Stimulated activated CD8-positive, alpha-beta memory T cell treated with anti-CD3 and anti-CD28 coated beads, Interleukin-7, amount 100 ng/mL, for 4 hours (primary cell): ENCODE measurements at places on chromosomes 13 and 19.

DNA sequence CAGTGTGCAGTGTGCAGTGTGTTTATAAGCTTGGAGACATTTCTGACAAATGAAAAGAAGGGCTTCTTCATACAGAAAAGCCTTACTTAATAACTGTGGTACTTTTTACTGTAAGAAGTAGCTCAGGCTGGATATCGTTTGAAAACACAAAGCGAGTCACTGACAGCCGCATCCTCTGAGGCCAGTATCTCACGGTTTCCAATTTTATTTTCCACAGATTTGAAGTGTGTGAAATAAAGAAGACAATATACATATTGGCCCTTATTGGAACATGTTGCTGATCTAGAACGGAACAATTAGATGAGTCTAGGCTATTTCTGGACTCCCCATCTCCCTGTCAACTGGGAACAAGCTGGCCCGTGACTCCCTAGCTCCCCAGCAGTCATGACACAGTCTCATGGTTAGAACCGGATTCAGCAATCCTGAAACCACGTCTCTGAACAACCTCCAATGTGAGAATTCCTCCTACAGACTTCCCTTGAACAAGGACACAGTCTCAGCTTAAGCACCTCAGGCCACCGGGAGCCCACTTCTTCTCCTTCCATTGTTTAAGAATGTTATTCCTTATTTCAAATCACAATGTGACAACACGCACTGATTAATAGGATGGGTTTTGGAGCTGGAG lies 484.5 kb downstream of the COG6 start:
- no peak for DNase-seq

- no peak for DNase-seq
Measured at GRCh38 chr13:39768962-39769361, 113.5 kb downstream of the COG6 start.

GRCh38 chr19:48501494-48502349 lies 9.9 kb downstream of the LMTK3 start:
- no peak for DNase-seq

- no peak for DNase-seq
Measured at GRCh38 chr13:51955281-51955771, 55.9 kb downstream of the ATP7B start.

GRCh38 chr13:50244713-50245574 lies 229.7 kb downstream of the KCNRG start:
- peak; percentile 23 for DNase-seq

DNA sequence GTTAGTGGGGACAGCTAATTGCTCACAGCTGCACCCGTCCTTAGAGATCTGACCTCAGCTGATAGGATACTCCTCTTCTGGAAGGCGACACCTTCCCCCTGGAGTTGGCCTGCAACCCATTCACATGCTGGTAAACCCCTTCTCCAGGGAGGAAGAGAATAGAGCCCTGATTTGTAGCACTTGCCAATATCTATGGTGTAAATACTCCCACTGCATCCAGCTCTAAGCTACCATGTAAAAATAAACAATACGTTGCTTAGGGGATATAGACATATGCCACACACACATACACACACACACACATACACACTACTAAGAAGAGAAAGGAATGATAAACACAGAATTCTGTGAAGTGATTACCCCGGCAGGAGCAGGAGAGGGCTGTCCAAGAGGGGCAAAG lies 49.4 kb upstream of the KCTD15 start:
- no peak for DNase-seq

DNA sequence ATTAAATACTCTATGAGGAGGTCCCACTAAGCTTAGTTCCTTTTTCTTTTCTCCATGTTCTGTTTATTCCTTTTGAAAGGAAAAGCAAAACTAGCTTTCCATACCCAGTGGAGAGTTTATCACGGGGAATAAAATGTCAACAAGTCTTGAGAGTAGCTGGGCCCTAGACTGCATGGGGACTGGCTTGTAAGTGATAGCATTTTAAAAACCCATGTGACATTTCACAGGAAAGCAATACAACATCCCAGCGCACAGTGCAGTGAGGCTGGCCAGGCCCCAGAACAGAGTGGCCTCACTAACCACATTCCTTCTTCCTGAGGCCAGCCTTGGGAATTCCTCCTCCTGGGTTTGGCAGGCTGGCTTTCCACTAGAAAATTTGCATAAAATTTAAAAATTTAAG lies 149.8 kb downstream of the DLEU7 start:
- DNase-seq: no peak

GRCh38 chr19:33771384-33772101 lies 25.1 kb upstream of the KCTD15 start:
- peak; percentile 21 for DNase-seq

DNA sequence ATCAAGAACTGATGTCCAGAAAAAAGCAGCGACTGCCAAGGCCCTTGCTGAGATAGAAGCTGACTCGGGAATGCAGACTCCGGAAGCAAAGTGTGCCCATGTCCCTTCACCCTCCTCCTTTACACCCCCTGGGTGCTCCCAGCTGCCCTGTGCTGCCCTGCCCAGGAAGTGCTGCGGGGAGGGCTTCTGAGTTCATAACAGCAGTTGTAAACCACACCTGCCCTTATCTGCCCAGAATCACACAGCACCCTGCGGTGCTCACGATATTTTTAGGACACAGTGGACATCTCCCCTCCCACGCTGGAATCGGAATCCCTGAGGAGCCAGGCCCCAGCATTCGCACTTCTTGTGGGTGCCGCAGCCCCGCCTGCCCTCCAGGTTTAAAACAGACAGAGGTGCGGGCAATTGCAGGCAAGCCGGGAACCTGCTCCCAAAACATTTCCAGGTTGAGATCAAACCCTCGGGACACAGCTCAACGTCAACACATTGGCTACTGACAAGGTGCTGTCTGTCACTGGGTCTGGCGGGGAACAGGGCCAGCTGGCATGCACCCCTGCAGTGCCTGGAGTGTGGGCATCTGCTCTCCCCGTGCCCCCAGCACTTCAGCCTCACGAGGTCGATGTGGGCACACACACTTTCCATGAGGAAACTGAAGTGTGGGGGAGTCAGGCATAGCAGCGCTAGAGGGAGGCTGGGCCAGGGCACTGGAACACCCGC lies 36.8 kb downstream of the RAB20 start:
- no peak for DNase-seq

DNA sequence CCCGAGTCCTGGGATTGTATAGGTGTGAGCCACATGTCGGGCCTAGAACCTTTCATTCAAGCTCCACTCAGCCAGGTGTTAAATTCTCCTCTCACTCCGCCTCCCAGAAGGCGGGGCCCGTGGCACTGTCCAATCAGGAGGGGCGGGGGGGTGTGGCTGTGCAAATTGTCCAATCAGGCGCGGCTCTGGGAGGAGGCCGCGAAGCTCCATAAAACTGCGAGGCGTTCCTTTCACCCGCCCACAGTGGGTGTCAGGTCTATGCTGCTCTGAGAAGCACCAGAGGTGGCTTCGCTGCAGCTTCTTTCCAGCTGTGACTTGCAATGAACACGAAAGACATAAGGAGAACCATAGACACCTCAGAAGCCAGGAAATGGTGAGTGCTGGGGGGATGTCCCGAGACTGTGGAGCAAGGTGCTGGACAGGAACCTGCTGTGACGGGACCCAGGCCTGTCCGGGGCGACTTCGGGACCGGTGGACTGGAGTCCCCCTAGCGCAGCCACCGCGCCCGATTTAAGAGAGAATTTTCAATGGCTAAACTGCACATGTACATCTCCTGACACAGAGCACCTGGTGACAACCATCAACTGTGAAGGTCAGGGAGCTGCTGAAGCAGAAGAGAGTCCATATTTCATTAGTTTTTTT lies 3.0 kb upstream of the ZNF136 start:
- no peak for DNase-seq
